SHP77 treated with DMSO at 0.1 percent for 48 hours (cell line): ENCODE measurements at places on chromosomes 7 and 10.

- DNase-seq, result no peak
Observed at GRCh38 chr10:34337917-34338316, 477.2 kb downstream of the PARD3 start.

GRCh38 chr10:104104926-104105325 lies 17.0 kb upstream of the SFR1 start:
- DNase-seq, result no peak

DNA sequence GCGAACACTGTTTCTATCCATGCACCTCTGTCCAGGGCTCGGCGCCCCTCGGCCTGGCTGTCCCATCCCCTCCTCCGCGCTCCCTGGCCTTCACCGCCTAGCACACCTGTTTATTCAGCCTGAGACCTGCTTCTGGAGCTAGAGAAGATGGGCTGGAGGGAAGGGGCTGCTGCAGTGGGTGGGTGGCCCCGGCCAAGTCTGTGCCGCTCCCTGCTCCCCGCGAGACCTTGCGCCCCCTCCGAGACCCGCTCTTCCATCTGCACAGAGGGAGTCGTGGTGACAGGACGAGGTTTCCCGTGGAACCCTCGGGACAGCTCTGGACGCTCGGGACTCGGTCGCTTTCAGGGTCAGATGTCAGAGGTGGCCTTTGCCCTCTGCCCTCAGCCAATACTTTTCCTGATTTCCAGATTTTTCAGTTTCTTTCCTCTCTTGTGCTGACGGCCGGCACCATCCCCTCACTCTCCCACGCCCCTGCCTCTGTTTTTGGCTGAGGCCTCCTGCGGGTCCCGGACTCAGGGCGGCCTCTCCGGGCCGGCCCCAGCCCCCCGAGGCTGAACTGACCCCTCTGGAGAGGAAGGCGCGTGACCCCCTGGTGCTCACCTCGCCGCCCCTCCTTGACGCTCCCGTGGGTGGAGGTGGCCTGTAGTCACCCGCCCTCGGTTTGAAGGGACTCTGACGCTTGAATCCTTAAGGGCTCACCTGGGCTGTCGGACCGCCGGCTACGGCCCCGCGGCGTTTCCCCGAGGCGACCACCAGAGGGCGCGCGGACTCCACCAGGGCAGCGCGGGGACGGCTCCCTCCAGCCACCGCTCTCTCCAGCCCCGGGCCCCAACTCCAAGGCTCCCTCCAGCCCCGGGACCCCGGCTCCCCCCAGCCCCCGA lies 15.6 kb downstream of the SHH start:
- no peak for DNase-seq

DNA sequence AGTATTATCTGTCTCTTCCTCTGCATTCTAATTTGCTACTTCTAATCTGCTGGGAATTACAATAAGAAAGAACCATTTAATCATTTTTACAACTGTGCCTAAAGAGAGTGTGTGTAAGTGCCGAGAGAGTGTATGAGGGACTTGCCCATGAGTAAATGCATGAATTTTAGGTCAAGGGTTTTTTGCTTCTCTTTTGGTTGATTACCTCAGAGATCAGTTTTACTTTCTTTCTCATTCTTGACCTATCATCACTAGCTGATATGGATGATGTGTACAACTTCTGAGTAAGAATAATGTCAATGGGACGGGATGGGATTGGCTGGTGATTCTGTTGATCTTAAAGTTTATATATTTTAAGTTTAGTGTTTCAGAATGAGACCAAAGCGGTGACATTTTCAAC lies 47.8 kb downstream of the IKZF1 start:
- no peak for DNase-seq

DNA sequence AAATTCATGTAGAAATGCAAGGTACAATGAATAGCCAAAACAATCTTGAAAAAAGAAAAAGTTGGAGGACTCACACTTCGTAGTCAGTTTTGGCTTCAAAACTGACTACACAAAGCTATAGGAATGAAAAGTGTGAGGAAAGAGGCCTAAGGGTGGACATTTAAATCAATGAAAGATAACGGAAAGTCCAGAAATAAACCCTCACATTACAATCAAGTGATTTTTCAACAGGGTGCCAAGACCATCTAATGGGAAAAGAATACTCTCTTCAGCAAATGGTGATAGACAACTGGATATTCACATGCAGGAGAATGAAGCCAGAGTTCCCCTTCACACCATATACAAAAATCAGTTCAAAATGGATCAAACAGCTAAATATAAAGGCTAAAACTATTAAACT lies 106.8 kb downstream of the SRPK2 start:
- no peak for DNase-seq

DNA sequence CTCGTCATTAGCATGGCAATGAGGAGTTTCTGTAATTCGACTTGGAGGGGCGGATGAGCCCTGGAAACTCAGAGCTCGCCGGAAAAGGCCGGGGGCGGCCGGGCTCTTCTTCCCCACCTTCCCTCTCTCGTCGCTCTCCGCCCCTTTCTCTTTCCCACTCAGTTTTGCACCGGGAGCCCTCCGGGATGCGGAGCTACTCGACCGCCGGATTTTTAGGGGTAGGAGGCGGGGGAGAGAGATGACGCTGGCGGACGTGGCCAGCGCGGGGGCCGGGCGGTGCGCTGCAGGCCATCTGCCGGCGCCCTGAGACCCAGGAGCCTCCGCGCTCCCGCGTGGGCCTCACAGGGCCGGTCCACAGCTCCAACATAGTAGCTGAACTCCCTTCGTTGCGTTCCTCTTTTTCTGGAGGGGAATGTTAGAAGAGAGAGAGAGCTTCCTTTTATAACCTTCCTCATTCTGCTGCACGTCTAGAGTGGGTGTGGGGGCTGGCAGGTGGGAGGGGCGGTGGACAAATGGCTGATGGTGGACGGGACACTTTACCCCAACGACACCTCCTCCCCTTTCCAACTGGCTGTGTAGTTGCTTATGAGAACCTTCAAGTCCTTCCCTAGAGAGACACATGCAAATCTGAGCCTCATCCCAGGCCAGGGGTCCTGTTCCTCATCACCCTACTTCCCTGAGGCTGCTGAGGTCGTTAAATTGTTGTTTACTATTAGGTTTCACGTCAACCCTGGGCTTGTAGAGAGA lies 1.1 kb upstream of the HOXA1 start:
- no peak for DNase-seq

DNA sequence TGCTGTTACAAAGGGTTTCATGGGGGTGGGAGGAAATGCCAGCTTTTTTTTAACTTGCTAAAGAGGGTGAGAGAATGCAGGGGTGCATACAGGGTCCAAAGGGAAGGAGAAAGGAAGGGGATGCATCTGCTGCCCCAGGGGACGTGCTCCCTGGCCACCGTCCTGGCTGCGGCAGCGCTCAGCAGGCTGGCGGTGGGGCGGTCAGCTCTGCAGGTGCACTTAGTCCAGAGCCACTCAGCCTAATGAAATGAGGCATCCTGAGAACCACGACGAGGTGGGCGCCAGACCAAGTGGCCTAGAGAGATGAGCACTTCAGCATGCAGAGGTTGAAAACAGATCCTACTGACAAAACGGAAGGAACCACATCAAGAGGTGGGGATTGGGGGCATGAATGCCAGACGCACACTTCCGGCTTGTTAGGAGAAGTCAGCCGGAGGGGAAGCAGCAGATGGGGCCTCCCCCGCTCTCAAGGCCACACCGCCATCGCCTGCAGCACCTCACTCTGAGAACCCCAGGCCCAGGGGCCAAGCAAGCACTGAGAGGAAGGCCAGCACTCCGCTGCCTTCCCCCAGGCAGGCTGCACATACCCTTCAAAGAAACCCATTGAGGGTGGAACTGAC lies 94.5 kb downstream of the MAD1L1 start:
- DNase-seq, result no peak

DNA sequence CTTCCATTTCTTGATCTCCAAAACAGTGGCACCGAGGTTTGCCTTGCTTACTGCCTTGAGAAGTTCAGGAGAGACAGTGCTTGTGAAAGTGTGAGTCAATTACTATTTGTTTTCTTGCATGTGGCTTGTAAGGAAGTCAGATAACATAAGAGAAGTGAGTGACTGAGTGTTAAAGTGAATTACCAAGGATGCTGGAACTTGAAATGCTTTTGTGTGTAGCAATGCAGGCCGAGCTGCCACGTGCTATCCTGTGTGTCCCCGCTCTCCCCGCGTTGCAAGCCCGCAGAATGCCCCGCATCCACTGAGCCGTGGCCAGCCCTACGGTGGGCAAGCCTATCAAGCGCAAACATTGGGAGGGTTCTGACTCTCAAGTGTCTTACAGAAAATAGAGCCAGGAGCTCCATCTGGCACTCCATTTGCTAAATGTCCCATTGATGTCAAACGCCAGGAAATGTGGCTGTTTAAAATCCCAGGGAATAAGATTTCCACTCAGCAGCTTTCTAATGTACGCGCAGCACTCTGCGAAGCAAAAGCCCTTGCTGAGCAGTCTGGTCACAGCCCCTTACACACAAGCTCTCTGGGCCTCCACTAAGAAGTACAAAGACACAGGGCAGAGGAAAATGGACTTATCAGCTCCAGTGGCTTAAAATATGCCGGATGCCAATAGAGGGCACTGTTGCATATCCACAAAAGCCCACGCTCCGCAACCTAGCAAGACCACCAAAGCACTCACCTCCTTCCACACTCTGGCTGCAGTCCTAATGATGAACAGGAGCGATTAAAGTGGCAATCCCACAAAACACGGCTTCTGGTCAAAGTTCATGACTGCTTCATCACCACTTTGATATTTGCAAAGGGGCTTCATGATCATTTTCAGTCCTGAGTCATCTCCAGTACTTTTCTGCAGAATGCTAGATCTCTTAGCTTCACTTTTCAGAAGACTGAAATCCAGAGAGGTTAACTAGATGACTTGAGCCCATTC lies 158.0 kb upstream of the ITGB1 start:
- DNase-seq, result peak; percentile 2

DNA sequence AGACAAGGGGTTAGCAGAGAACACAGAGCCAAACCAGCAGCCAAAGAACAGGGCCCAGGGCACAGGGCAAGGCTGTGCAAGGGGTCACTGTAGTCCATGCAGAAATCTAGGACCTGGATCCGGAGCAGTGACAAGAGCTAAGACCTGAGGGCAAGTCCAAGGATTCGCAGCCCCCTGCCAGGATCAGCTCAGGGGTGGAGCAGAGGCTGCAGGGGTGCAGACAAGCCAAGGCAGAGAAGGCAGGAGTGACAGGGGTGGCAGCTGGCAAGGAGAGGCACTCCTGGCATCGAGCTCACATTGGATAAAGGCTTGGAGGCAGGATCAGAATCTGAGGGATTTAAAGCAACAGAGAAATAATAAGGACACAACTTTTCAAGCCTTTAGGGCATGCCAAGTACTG lies 80.7 kb upstream of the NANOS1 start:
- no peak for DNase-seq

- no peak for DNase-seq
Observed at GRCh38 chr7:93212881-93213280, 13.4 kb downstream of the HEPACAM2 start.

DNA sequence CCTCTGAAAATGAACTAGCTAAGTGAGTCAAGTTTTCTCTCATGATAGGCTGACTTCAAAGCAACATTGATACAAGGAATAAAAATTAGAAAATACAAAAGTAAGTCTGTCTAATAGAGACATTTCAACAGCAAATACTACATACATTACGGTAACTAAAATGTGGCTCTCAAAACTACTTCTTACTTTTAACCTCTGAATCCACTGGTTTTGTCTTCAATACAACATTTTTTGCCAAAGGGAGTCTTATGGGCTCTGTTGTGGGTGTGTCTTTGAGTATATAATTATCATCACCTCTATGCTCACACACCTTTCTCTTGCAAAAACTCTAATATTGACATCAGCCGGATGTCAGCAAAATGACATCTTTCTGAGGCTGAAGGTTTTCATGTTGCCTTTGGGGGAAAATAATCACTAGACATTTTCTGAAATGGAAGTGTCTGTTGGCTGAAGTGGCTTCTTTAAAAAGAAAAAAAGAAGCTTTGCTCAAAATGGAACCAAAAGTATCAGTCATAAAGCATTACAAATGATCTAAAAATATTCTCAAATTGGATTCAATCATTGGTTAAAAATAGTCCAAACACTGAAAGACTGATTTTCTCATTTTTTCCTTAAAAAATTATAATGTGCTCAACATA lies 41.8 kb upstream of the FAM133B start:
- DNase-seq, result no peak

- DNase-seq, result no peak
Observed at GRCh38 chr7:100059251-100059739, 9.7 kb downstream of the ZSCAN21 start.

DNA sequence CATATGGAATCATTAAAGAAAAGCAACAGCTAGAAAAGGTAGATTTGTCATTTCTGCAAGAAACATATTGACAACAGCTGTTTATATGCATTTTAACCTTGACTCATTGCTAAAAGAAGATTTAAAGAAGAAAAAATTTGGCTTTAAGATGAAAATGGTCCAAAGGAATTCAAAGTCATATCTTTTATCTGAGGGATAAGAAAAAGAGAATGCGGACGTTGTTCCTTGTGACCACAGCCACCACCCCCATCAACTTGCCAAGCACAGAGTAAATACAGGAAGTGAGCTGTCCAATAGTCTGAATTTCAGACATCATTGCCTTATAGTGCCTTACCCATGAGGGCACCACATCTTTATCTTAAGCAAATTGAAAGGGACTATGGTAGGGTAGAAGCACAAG lies 7.3 kb upstream of the CRPPA start:
- DNase-seq, result no peak

GRCh38 chr10:100972115-100972903 lies 3.0 kb downstream of the SEMA4G start:
- no peak for DNase-seq

DNA sequence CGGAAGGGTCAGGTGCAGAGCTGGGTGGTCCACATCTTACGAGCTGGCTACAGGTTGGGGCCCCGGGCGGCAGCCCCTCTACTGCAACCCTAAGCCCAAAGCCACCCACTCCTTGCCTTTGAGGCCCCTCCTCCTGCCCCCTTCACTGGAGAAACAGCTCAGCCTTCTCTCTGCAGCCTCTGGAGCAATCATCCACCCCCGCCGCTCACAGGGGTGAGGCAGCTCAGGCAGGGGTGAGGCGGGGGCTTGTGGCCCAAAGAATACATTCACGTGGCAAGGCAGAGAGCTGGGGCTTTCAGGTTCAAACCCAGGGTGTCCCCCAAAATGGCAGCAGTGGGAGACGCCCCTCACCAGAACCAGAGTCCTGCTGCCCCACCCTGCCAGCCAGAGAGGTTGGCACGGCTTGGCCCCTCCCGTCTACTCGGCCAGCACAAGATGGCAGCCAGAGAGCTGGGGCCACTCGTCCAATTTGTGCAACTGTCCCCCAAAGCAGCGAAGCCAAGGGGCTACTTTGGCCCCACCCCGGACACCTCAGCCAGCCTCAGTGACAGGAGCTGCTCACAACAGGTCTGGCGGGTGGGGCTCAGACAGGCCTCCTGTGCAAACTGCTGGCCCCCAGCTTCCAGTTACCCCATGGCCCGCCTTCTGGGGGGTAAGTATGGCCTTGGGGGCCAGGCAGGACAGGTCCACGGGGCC lies 7.2 kb downstream of the GNB2 start:
- no peak for DNase-seq

GRCh38 chr7:54963155-54963554 lies 55.7 kb upstream of the EGFR start:
- DNase-seq, result no peak

GRCh38 chr10:110368002-110368401 lies 63.3 kb upstream of the SMNDC1 start:
- no peak for DNase-seq

DNA sequence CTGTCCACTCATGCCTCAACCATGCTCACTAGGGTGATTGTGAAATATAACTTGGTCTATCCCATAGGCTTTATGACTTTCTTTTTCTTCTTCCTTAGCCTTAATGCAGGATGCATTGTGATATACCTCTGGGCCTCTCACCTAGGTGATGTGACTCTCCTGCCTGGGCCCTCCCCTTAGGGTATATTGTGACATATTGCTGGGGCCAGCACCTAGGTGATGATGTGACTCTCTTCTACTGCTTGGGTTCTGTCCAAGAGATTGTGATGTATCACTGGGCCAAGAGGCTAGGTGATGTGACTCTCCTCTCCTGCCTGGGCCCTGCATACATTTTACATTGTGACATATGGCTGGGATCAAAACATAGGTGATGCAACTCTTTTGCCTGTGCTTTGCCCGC lies 14.7 kb upstream of the ZNF107 start:
- no peak for DNase-seq
